ENCODE measurements at places on chromosomes 5 and 9.

GRCh38 chr5:155475318-155475717, 461.8 kb downstream of the KIF4B start:
- DNase-seq, result no peak

- no peak for DNase-seq
These were observed 16.0 kb downstream of the ANXA6 start for GRCh38 chr5:151141535-151141934.

GRCh38 chr5:169943026-169943425, 37.3 kb downstream of the INSYN2B start:
- no peak for DNase-seq

GRCh38 chr5:132301344-132302271, 7.4 kb downstream of the SLC22A4 start:
- no peak for DNase-seq

- DNase-seq, result no peak
These were observed 14.3 kb downstream of the IER5L start for GRCh38 chr9:129163753-129164152.

DNA sequence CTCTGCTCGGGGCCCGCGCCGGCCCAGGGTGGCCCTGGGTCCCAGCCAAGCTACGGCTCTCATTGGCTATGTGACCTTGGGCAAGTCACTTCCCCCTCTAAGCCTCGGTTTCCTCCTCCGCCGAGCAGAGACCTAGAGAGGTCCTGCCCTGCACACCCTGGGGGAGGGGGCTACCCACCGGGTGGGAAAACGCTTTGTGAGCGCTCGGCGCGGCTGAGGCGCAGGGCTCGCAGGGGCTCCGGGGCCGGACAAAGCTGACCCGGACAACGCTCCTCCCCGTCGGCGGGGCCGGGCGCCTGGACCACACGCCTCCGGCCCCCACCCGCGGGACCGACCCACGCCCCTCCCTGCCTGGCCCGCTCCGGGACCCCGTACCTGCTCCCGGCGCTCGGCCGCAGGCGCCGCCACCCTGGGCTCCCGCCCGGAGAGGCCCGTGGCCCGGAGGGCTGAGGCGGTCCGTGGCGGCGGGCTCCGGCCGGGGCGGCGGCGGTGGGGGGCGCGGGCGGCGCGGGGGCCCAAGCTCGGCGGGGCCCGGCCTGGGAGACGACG, 85.7 kb upstream of the MELK start:
- peak; percentile 16 for DNase-seq

DNA sequence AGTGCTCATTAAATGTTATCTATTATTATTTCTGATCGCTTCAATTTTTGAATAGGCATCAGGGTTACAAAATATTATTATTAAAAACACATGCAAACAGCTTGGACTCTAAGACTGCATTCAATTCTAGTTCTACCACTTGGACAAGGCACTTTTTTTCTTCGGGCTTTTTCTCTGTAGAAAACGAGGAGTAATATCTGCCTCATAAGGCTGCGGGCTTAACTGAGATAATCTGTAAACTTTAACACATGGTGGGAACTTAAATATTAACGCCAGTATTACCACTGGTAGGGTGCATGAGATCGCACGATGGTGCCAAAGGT, 511 bp upstream of the SPDL1 start:
- DNase-seq, result no peak

Measured in stimulated activated CD4-positive, alpha-beta T cell treated with anti-CD3 and anti-CD28 coated beads, TNF-alpha, amount 100 ng/mL, for 4 hours (primary cell).